CD4-positive, alpha-beta T cell treated with Interleukin-2 at 100 ng/mL for 4 hours (primary cell): ENCODE measurements at places on chromosomes 1 and 21.

GRCh38 chr1:44641126-44642102 lies 32.9 kb downstream of the TMEM53 start:
- no peak for DNase-seq

DNA sequence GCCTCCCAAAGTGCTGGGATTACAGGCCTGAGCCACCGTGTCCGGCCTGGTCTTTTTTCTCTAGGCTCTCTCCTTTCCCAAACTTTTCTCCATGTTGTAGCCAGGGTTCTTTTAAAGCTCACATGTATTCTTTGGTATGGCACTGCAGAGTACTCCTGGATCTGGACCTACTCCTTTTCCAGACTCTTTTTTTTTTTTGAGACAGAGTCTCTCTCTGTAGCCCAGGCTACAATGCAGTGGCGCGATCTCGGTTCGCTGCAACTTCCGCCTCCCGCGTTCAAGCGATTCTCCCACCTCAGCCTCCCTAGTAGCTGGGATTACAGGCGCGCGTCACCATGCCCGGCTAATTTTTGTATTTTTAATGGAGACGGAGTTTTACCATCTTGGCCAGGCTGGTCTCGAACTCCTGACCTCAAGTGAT lies 602 bp upstream of the MED18 start:
- DNase-seq = no peak

DNA sequence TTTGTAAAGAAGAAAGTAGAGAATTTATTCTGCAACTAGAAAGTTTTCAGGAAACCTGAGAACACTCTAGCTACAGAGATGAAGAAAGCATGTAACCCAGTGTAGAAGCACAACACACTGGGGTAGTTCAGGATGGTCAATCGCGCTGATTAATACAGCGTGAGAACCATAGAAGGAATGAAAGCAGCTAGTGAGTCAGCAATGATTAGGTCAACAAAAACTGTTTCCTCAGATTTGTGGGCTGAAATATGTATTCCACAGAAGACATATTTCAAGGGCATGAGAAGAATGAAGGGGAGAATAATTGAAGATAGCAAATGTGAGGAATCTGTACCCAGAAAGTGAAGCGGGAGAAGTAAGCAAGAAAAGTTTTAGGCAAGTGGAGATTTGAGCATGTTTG lies 97.8 kb upstream of the ADGRL2 start:
- no peak for DNase-seq

DNA sequence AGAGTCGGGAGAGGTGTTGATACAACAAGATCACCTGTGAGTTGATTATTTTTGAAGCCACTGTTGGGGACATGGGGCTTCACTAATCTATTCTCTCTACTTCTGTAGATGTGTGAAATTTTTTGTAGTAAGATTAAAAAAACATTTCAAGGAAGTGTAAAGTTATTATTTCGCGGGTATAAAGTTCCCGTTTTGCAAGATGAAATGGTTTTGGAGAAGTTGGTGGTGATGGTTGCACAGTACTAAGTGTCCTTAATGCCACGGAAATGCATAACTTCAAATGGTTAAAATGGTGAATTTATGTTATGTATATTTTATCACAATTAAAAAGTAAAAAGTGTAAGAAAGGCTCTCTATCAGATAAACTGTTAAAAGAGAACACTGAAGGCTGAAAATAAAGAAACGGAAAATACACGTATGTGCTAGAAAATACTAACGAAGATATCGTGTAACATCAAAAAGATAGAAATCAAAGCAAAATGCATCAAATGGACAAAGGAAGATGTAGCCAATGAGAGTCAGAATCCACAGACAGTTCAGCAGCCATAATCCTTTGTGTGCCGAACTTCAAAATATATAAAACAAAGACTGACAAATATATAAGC lies 2.9 kb upstream of the ITGB2 start:
- DNase-seq = no peak

- DNase-seq = no peak
Observed at GRCh38 chr21:36103434-36103833, 31.4 kb upstream of the CBR3 start.

DNA sequence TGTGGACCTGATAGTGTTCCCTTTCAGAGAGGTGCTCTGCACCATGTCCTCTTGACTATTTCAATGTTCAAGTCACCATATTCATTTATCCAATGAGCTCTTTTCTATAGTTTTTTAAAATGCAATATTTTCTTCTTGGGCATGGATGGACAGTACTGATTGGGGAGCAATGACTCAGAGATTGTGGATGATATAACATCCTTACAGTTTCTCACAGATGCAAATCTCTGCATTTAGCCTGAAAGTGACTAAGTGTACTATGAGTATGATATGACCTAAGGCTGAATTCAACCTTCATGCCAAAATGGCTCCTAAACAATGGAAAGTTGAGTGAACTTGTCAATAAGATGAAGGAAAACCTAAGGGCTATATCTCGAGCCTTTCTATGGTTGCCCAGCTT lies 36.5 kb downstream of the C4BPA start:
- DNase-seq = no peak

- no peak for DNase-seq
Observed at GRCh38 chr1:231544943-231545592, 16.6 kb downstream of the TSNAX start.

DNA sequence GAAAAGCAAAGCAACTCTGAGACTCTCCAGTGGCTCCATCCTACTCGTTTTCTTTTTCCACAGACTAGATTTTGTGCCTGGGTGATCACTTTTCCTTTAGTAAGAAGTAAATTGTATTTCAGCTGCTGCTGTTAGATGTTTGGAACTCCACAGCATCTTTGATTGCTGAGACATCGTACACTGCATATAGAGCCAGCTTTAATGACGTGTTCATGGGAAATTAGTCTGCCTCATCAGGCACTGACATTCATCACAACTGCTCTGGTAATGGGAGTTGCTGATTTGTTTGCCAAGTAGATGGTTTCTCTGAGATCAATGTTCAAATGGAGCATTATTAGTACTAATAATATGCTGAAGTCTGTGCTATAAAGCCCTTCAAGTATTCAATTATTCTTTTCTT lies 573.8 kb upstream of the NR5A2 start:
- no peak for DNase-seq

DNA sequence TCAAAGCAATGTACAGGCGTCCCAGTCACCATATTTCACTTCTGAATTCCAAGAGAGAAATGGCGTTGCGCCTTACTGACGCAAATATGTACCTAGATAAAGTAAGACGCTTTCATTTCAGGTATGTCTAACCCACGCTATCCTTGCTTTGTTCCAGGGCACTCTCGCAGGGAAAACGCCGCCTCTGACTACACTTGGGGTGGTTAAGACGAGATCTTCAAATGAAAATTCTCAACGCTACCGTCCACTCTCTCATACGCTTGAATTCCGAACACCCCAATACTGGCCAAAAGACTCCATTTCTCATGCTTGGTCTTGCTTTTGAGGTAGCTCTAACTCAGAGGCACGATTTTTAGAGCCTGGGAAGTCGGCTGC lies 736 bp upstream of the ZMPSTE24 start:
- no peak for DNase-seq

DNA sequence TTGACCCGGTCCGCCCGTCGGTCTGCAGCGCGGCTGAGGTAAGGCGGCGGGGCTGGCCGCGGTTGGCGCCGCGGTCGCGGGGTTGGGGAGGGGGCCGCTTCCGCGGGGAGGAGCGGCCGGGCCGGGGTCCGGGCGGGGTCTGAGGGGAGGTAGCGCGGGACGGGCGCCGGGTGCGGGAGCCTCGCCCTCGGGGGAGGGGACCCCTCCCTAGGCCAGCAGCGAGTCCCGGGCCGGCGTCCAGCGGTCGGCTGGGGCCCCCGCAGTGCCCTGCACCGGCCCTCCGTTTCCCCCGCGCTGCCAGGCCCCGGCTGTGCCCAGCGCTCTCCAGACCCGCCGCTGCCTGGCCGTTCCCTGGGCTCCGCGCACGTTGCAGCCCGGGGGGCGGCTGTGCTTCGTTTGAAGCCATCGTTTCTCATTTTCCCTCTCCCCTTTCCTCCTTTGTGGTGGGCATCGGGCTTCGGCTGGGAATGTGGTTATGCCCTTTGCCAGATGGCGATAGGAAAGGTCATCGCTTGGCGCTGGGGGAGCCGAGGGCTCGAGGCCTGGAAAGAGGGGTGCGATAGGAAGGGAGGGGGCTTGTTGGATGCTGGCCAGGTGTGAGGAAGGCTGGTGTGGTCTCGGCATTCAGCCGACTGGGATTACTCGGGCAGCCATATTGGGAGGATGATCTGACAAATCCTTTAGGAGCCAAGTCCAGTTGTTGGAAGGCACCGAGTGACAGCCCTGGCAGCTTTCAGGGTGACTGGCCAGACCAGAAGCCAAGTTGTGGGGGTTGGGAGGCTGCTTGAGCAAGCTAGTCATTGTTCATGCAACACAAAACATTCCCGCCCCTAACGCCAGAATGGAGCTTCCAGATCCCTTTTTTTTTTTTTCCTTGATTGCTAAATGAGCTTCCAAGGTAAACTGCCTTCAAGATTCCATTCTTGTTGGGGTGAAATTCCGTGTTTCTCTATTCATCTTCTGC lies 753 bp downstream of the KIF1B start:
- DNase-seq = no peak

DNA sequence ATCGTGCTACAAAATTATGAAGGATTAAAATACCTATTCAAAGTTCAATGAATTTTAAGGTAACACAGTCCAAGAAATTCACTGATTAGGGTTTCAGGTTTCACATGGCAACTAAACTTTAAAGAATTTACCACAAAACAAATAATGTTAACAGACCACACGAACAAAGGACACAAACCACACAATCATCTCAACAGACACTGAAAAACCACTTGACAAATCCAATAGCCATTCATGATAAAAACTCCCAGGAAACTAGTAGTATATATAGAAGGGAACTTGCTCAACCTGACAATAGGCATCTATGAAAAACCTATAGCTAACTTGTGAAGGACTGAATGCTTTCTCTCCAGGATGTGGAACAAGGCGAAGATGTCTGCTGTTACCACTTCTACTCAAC lies 21.1 kb upstream of the SH2D5 start:
- DNase-seq = no peak
